ENCODE measurements at places on chromosomes 1 and 21.

GRCh38 chr21:44293551-44294231 lies 6.2 kb upstream of the PFKL start:
- no peak for DNase-seq

DNA sequence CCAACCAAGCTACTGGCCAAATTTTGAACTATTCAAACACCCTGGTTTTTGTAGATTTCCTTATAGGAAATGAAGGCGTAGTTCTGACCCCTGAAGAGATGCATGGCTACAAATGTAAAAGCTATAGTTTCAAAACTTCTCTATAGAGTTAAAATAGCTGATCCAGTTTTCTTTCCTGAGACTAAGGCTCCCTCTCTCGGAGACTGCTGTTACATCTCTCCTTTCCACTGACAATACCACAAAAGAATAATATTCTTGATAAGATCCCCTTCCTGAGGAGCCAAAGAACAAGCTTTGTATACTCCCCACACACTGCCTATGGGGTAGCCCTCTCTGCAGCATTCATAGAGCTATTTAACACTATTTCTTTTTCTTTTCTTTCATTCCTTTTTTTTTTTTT lies 6.7 kb upstream of the CFAP126 start:
- peak; percentile 24 for DNase-seq

DNA sequence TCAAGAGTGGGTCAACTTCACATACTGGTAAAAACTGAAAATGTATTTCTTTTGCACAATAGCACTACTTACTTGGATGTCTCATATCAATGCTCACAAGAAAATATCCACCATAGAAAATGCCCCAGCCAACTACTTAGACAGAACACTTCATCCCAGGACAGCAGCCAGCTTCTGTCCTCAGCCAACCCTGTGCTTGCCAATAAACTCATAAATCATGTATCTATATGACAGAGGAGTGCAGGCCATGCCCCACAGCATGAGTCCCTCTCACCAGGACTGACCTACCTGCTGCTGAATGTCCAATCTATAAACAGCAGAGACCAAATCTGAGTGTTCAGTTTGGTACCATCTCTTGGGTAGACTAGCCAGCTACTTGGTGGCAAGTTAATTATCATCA lies 179.3 kb downstream of the OMA1 start:
- no peak for DNase-seq

GRCh38 chr1:30452170-30452569 lies 271.2 kb downstream of the MATN1 start:
- no peak for DNase-seq

- DNase-seq: no peak
Observed at GRCh38 chr1:18299441-18300338, 181.0 kb upstream of the KLHDC7A start.

DNA sequence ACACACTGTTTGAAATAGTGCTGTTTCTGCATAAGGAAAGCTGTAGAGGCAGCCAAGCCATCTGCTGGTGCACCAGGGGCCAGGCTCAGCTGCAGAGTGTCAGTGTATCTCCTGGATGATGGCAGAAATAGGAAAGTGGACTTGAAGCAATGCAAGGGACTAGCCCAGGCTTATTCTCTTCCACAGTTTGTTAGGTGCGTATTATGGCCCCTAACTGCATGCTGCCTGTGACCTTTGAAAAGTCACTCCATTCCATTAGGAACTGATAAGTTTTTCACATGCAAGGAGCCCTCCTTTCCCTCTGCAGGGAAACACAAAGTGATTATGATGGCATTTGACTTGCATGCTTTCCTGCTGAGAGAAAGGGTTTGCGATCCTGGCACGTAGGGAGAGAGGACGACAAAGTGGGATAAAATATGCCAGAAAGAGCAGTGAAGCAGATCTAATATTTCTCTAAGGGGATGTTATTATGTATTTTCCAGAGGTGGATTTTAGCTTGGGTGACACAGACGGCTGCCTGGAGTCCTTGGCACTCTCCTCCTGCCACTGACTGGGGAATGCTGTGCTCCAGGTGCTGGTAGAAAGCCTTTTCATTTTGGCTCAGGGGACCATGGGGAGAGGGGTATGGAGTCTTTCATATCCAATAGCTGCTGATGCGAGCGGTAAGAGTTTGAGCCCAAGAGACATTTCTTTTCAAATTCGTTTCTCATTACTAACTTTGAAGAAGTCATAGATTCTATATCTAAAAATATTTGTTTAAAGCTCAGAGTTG lies 402.1 kb upstream of the B3GALT2 start:
- no peak for DNase-seq

DNA sequence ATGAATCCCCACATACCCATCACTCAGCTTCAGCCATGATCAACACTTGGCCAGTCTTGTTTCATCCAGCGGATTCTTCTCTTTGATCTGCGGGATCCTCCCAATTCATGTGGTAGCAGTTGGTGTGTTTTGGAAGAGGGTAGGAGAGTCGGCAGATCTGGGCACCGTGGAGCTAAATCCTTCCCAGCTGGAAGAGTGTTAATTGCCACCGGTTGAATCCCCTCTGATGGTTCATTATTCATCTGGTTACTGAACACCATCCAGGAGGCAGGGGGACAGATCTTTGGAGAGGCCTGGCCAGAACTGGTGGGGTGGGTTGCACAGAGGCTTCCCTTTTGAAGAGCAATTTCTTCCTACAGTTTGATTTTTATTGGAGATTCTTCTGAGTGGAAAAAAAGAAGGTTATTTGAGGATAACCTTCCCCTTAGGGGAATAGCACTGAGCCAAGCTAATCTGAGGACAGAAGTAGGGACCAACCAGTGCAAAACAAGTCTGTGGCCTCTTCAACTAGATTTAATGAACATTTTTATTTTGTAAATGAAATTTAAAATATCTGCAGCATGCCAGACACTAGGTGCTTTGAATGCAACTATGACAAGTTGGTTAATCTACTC lies 8.1 kb downstream of the NFASC start:
- DNase-seq: no peak

GRCh38 chr1:63506782-63507181 lies 16.2 kb downstream of the ITGB3BP start:
- no peak for DNase-seq

GRCh38 chr1:36964830-36965229 lies 69.5 kb downstream of the GRIK3 start:
- no peak for DNase-seq

GRCh38 chr1:184854496-184855140 lies 100.0 kb upstream of the EDEM3 start:
- peak; percentile 18 for DNase-seq

DNA sequence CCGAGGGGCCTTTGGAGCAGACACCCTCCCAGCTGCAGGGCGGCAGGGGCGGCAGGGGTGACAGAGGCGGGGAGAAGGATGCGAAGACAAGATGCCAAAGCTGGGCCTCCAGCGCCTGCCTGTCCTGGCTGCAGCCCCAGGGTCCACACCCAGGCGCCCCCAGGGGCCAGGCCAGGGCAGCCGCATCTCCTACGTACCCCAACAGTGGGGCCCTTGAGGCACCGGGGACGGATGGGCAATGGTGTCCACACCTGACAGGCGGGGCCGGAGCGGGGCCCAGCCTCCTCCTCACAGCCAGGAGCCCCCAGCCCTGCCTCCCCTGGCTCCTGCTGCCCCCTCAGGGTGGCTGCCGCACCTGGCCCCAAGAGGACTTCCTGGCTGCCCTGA lies 7.2 kb downstream of the B3GALT6 start:
- DNase-seq: no peak

DNA sequence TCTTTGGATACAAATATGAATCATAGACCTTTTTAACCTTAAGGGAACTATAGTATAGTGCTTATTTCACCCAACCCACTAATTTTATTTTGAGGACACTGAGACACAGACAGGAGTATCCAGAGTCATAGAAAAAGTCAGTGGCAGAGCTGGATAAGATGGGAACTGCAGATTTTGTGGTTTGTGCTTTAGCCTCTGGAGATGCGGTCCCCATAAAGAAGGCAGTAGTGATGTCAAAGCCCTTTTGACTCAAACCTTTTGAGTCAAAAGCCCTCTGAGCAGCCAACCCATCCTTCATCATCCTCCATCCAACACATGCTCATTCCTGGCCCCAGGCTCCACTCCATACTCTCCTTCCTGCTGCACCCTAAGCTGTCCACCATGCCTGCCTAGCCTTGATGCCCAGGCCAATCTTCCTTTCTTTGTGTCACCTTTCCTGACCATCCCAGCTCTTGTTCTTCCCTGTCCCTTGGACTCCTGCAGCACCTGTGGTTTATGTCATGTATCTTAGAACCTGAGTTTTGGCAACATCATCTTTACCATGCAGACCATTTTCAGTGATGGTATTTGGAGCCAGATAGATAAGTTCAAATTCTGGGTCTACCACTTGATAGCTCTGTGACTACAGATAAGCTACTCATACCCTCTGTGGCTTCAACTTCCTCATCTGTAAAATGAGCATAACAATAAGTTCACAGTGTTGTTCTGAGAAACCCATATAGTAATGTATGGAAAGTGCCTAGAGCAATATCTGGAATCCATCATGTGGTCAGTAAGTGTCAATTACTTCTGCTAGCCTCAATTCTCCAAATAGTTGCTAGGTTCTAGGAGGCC lies 20.1 kb downstream of the SLAMF1 start:
- no peak for DNase-seq

- no peak for DNase-seq
Observed at GRCh38 chr1:77672374-77672773, 10.1 kb downstream of the ZZZ3 start.

GRCh38 chr1:6128276-6129081 lies 51.6 kb downstream of the CHD5 start:
- DNase-seq: no peak

GRCh38 chr1:85359874-85360721 lies 83.7 kb upstream of the BCL10 start:
- DNase-seq: peak; percentile 67

GRCh38 chr1:113895961-113896360 lies 8.6 kb upstream of the BCL2L15 start:
- no peak for DNase-seq

- DNase-seq: no peak
Observed at GRCh38 chr21:44380876-44381275, 27.5 kb downstream of the TRPM2 start.

DNA sequence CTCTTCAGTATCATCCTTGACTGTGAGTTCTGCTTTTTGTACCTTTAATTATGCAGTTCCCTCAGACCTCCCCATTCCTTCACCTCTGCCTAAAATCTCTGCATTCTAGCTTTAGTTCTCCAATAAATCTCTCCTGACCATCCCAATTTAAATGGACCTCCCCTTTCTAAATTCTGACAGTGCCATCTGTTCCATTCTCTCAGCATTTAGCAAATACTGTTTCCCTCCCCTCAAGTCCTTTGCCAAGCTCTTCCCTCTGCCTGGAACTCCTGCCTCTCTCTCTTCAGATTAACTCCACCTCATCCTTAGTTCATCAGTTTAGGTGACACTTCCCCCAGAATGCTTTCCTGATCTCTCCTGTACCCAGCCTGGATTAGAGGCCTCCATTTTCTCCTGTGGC lies 54.0 kb upstream of the JUN start:
- no peak for DNase-seq

DNA sequence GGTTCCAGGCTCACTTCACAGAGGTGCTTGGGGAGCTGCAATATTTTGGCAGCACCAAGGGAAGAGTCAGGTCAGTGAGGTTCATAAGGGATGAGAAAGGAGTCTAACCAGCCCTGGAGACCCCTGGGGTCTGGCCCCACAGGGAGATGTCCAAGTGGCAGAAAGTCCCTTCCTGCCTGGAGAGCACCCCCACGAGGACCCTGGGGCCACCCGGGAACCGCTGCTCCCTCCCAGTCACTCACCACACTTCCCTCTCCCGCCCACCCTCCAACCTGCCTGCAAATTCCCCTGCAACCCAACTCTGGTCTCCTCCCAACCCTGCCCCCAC lies 6.5 kb upstream of the ITGB2 start:
- no peak for DNase-seq

DNA sequence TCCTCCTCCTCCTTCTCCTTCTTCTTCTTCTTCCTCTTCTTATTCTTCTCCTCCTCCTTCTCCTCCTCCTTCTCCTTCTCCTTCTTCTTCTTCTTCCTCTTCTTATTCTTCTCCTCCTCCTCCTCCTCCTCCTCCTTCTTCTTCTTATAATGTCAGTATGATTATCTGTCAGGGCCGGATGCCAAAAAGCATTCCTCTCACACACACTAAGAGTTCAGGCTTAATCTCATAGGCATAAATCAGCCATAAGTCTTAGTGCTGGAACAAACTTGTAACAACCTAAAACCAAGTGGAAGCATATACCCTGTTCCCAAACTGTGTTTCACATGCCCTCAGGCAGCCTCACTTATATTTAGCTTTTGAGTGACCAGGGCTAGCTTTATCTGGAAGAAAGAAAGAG lies 240.3 kb downstream of the LMX1A start:
- DNase-seq: peak; percentile 36

GRCh38 chr1:165253818-165254254 lies 102.7 kb downstream of the LMX1A start:
- no peak for DNase-seq

GRCh38 chr1:246293366-246294121 lies 213.5 kb downstream of the SMYD3 start:
- no peak for DNase-seq

- DNase-seq: peak; percentile 71
Observed at GRCh38 chr1:24714859-24715520, 30.3 kb upstream of the CLIC4 start.

DNA sequence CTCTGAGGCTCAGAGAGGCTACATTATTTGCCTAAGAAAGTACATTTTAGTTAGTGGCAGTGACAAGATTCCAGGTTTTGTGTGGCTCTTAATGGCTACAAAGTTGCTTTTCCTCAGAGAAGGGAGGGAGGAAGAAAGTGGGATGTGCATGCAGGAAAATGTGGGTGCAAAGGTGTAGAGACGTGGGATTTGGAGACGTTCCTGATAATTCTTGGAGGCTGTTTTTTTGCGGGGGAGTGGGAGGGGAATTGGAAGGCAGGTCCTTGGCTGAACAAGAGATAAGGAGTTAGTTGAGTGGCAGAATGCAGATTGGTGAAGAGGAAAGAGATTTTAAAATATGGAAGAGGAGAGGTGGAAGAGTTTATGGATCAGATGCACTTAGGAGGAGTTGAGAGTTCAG lies 258.1 kb downstream of the GRIK3 start:
- no peak for DNase-seq

DNA sequence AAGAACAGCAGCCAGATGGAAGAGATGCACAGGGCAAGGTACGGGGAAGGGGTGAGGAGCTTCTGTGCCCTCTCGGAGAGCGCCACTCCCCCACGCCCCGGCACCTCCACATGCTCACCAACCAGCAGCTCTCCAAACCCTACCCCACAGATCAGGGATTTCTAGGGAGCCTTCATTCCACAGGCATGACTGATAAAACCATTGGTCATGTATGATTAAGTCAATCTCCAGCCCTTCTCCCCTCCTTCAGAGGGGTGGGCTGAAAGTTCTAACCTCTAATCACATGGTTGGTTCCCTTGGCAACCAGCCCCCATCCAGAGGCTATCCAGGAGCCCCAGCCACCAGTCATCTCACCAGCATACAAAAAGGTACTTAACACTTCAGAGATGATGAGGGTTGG lies 144.7 kb downstream of the TGFBR3 start:
- DNase-seq: peak; percentile 78

- DNase-seq: peak; percentile 47
Observed at GRCh38 chr1:209650454-209650853, 1.8 kb downstream of the LAMB3 start.
